ENCODE measurements at places on chromosomes 2 and 18.

DNA sequence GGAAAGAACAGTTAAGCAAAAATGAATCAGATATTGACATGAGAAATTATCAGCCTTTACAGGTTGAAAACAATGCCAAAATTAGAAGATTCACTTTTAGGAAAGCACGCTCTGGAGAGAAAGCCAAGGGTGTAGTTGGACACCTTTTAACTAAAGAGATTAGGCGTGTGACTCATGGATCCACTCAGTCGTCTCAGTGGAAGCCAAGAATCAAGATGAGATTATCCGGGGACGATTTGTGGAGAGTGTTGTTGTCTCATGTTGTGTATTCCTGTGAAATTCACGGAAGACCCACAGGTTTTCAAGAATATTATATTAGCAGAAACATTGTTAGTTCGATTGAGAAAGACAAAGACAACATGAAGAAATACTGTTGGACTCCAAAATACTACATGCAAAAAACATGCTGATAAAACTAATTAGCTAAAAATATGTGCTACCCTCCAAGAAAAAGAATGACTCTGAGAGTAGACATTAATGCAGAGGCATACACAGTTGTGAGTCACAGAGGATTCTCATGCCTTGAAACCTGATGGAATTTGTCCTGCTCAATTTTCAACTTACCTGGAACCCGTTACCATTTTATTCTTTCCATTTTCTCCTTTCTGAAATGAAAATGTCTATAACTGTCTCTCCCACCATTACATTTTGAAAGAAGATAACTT, 192.1 kb upstream of the RND3 start:
- DNase-seq = no peak

DNA sequence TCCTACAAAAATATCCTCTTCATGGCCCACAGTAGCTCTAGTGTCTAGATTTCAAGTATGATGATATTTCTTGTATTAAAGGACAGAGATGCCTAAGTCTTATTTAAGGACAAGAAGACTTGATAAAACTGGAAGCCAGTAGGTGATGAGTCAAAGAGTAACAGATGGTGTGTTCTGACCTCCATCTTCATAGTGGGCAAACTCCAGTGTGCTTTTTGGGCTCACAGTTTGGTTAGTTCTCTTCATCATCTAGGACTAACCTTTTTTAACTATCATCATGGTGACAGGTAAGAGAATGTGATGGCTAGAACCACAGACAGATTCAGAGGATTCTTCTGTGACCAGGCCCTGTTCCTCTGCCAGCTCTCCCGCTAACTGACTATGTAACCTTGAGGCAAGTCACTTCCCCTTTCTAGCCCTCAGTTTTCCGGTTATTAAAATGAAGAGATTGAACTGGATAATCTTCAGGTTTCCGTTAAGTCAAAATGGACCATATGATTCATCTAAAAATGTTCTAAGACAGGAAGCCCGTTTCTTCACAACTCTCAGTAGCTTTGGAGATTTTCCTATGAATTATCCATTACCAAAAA, 140.3 kb upstream of the RASGRP3 start:
- DNase-seq = no peak

DNA sequence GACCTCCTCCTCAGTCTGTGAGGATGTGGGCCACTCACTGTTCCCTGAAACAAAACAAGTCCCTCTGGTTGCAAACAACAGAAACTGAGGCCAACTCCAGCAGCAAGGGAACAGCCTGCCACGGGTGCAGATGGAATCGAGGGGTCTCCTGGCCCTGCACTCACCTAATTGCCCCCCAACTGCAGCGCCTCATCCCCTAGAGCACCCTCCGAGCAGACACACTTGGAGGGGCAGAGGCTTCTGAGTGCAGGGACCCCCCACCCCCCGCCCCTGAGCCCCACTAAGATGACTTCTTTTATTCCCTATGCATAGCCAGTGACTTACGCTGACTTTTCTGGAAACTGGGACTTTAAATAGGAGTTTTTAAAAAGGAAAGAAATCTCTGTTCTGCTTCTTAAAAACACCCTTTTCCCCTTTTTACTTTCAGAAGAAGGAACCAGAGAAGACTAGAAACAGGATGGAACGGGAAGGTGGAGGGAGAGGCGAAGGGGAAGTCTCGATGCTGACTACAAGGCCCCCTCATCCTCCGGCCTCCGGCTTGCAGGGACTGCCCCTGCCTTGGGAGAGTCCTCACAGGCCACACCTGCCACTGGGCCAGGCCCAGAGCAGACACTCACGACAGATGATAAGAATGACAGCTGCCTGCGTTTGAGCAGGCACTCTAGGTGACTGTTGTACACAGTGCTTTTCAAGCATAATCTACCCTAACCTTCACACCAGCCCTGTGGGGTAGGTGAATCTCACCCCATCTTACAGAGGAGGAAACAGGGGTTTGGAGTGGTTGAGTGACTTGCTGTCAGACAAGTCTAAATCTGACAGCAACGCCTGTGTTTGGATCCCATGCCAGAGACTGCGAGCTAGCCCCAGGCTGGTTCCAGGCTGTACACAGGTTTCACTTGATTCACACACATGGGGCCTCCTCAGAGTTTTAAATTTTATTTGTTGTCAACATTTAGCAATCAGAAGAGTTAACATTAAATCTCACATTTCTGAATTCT, 28.2 kb upstream of the BIN1 start:
- DNase-seq = no peak

DNA sequence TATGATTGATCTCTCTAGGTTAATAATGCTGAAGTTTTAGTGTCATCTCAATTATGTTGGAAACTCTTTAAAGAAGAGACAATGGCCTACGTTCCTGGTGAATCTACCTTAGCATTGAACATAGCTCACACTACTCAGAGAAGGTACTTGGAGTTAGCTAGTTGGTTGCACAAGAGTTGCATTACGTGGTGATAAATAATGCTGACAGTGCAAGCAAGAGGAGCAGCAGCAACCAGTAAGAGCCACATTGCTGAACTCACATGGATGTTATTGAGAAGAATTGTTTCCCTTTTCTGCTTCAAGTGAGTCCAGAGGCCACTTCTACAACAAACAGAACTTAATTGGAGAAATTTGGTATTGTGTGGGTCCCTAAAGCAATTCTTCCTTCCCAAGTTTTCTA, 737.1 kb downstream of the TDRD15 start:
- DNase-seq = no peak

GRCh38 chr18:6328621-6329010, 86.1 kb downstream of the L3MBTL4 start:
- no peak for DNase-seq

- no peak for DNase-seq
Observed at GRCh38 chr2:232871418-232871834, 1.4 kb downstream of the SNORC start.

DNA sequence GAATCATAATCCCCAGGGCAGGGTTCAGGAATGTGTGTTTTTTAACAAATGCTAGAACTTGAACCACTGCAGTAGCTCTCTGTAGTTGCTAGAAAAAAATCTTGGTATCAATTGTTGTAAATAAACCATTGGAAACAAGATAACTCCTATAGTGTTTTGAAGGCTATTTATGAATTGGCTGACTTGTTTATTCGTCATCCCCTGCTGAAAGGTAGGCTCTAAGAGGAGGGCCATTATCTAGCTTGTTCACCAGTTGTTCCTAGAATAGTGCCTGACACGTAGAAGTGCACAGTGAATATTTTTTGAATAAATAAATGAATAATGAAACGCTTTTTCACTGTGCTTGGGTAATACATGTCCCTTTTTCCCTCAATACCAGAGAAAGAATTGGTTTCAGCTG, 211.4 kb downstream of the BABAM2 start:
- no peak for DNase-seq

GRCh38 chr2:191030521-191031154, 16.7 kb upstream of the STAT1 start:
- peak; percentile 40 for DNase-seq

GRCh38 chr2:161102770-161103450, 57.3 kb upstream of the TANK start:
- no peak for DNase-seq

DNA sequence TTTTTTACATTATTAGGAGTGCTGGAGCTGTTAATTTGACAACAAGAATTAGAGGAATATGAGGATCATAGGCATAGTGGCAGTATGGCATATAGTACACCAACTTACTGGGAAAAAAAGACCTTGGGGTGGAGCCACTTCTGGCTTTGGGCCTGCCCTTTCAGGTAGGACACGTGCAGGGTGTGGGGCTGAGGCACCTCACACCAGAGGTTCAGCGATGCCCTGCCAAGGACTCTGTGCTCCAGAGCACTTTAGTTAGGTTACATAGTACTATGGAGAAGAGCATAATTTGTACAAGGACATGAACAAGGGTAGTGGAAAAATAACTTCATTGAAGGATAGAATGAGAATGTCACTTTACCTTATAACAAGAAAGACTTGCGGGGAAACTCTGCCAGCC, 77.1 kb upstream of the CD302 start:
- DNase-seq = no peak

- DNase-seq = no peak
Observed at GRCh38 chr18:44046376-44046975, 634.2 kb upstream of the SETBP1 start.

DNA sequence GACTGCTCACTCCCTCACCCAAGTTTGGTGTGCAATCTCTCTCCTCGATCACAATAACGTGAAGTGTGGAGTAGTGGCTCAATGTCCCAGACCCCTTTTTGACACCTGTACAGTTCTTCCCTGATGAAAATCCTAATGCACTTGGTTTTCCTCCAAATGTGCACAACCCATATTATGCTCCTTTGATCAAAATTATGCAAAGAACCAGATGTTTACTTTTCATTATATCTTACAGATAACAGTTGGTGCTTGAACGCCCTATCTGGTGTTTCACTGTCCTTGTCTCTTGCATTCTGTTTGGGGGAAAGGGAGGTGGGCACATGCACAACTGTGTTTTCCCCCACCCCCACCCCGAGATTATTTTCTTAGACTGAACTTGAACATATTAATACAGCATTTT, 85.0 kb upstream of the CREB1 start:
- no peak for DNase-seq

- DNase-seq = no peak
Observed at GRCh38 chr2:70084973-70085710, 2.1 kb upstream of the PCBP1 start.

DNA sequence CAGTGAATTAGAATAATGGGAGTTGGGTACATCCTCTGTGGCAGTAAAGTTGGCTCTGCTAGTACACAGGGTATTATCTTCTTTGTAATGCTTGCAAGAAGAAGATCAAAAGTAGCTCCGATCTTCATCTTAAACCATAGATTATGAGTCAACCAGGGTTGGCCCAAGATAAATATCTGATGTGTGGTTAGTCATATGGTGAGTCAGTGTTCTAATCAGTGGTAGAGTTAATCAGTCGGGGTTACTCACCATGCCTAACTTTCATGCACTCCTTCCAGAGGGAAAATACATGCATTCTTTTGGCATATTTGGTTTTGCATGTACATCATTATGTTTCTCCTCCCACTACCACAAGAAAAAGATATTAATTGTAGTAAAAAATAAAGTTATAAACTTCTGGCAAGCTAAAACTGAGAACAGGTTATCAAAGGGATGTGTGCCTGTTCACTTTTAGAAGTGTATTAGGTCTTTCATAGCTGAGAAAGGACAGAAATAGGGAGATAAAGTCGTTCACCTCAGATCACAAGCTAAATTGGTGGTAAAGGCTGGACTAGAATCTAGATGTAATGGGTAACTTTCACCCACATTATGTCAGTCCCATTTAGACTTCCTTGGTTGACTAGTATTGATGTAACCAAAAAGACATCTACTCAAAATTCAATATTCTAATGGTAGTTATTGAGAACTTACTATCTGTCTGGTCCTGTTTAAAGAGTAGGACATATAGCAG, 684.4 kb downstream of the IRS1 start:
- peak; percentile 51 for DNase-seq

DNA sequence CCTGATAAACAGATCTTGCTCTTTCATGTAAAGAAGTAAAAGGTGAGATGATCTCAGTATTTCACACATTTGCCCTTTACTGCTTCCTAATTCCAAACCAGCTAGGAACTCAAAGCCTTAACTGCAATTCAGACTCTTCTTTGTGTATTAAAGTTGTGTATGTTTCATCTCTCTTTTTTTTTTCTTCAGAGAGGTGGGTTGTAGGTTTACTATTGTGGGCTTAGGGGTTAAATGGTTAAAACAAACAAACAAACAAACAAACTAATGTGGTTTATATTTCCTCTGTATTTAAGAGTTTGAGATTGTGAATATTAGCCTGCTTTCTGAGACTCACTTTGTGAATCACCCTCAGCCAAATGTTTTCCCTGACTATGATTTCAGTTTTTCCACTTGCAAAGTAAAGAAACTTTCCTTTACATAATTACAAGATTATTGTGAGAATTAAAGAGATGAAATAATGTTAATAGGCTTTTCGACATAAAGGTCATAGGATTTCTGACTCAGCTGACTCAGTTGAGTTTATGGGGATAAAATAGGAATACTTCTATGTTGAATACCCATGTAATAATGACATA, 2.8 kb downstream of the GULP1 start:
- no peak for DNase-seq

DNA sequence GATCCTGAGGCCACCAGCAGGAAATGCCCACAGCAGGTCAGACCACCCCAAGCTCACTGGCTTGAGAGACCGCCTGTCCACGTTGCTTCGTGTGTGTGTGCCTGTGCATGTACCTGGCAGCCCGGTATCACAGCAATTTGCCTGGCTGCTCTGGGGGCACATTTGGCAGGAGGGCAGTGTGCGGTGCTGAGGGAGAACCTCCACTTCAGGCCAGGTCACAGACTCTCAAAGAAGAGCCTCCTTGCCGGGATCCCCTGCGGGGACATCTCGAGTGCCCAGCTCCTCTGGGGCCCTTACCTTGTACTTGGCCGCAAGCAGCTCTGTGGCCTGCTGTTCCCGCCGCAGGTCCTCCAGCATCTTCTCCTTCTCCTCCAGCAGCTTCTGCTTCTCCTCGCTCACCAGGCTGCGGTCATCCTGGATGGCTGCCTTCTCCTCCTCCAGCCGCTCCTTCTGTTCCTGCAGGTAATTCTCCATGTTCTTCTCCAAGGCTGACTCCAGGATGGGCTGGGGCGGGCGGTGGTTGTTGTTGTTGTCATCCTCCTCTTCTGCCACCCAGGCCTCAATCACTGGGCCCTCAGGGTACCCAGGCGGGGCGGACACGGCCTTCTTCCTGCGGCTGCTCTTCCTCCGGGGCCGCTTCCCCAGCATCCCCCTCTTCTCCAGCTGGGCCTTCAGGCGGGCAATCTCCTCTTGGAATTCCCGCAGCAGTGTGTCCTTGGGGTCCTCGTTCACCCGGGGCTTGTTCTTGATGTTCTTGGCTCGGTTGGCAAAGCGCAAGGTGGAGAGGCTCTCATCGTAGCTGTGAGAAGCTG, 2.0 kb downstream of the KIF3C start:
- DNase-seq = no peak

DNA sequence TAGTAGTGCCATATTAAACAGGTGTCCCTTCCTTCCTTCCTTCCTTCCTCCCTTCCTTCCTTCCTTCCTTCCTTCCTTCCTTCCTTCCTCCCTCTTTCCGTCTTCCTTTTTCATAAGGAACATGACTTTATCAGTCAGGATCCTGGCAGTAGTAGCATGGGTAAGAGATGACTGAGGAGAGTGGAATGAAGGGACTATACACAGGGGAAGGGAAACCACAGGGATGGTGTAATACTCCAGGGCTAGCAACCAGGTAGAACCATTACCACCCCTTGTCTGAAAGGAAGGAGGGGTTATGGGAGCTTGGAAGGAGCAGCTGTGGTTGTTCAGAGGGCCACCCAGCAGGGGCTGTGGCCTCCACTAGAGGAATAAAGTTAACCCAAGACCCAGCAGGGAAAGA, 23.2 kb upstream of the KDM3A start:
- no peak for DNase-seq

GRCh38 chr18:74804677-74805076, 207.0 kb downstream of the ZNF407 start:
- DNase-seq = no peak

Measured in A549 (cell line).